ENCODE measurements at places on chromosomes 5 and 9. TPM values are rescaled to one million over a fixed set of nuclear protein-coding genes. Genes with fewer than 3 reads are reported as not detected.

DNA sequence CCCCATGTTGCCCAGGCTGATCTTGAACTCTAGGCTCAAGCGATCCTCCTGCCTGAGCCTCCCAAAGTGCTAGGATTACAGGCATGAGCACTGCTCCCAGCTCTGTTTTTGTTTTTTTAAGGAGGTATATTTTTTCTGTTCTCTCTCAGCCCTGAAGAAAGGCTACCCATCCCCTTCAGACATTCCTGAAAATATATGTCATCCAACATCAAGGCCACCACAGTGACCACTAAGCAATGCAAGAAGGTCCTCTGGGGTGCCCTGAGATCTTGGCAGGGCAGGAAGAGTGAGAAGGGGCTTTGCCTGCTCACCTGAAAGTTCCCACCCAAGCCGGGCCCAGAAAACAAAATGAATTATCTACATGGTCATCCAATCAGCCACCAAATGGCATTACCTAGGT is 47.8 kb upstream of the IL17B start:
- DNase-seq = no peak
- H3K27ac ChIP-seq = no peak overlapping the region
- no peak overlapping the region for H3K4me3 ChIP-seq
- H3K27me3 ChIP-seq = no peaks in the 10 kb centered on the region

- peak overlapping the region; percentile 67 for H3K27ac ChIP-seq
- H3K27me3 ChIP-seq = no peaks in the 10 kb centered on the region
- DNase-seq = no peak
- H3K4me1 ChIP-seq = peaks cover 53% of the 10 kb centered on the region
- H3K36me3 ChIP-seq = peaks cover 31% of the 10 kb centered on the region
Measured at GRCh38 chr5:178231539-178232123, 971 bp downstream of the PHYKPL start.

GRCh38 chr5:33832404-33833236 is 59.2 kb downstream of the ADAMTS12 start:
- no peak for DNase-seq
- no peaks in the 10 kb centered on the region for H3K36me3 ChIP-seq

GRCh38 chr9:126938327-126938726 is 23.7 kb downstream of the RALGPS1 start:
- no peak overlapping the region for H3K4me3 ChIP-seq
- no peaks in the 10 kb centered on the region for H3K27me3 ChIP-seq
- no peak for DNase-seq
- no peaks in the 10 kb centered on the region for H3K36me3 ChIP-seq

DNA sequence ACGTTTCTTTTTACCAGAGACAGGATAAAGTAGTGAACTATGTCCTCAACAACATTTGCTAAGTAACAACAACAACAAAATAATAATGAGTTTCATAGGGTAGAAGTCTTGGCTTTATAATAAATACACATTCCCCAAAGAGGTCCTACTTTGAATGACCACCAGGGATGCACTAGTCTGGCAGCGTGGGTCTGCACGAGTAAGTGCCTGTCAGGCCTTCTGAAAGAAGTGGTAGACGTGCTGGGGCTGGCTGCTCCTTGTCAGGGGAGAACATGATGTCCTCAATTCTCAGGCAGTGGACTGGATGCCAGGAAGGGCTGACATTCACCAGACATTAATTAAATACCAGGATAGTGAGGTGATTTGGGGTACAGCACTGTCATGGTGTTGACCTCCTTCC is 331.1 kb downstream of the TMEM38B start:
- DNase-seq = no peak
- no peaks in the 10 kb centered on the region for H3K36me3 ChIP-seq
- H3K4me1 ChIP-seq = no peaks in the 10 kb centered on the region
- no peak overlapping the region for H3K4me3 ChIP-seq
- no peaks in the 10 kb centered on the region for H3K27me3 ChIP-seq

DNA sequence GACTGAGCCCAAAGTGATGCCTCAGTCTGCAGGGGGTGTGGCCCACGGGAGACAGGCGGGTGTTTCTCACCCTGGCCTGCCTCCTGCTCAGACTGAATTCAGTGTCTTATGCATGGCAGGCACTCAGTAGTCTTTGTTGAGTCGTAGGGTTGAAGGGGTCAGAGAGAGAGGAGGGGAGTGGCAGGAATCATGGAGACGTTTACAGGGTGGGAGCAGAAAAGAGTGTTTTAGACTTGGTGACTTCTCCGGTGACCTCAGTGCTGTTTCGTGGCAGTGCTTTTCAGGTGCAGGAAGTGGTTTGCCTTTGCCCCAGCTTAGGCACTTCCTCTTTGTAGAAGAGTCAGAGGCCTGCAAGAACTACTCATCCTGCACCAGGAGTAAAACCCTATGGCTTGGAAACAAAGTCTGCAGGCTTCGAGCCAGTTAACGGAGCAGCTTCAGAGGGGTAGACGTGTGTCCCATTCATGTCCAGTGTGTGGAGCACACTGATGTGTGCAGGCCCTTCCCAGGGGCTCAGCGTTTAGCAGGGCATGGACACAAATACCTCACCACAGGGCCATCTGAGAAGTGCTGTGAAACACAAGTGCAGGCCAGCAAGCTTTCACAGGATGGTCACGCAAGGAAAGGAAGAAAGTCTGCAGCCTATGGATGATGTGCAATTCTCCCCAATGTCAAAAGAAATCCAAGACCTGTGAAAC is 24.5 kb upstream of the SEMA4D start:
- DNase-seq = peak; percentile 59
- peaks cover 93% of the 10 kb centered on the region for H3K4me1 ChIP-seq
- no peak overlapping the region for H3K4me3 ChIP-seq
- H3K36me3 ChIP-seq = no peaks in the 10 kb centered on the region
- H3K27ac ChIP-seq = peak overlapping the region; percentile 83
- no peaks in the 10 kb centered on the region for H3K27me3 ChIP-seq

- H3K4me3 ChIP-seq = no peak overlapping the region
- no peaks in the 10 kb centered on the region for H3K27me3 ChIP-seq
- H3K27ac ChIP-seq = no peak overlapping the region
- no peaks in the 10 kb centered on the region for H3K4me1 ChIP-seq
Measured at GRCh38 chr5:52339285-52339684, 448.4 kb upstream of the ITGA1 start.

GRCh38 chr9:135296735-135297455 is 182.7 kb upstream of the PPP1R26 start:
- H3K27ac ChIP-seq = no peak overlapping the region
- no peaks in the 10 kb centered on the region for H3K36me3 ChIP-seq
- no peak overlapping the region for H3K4me3 ChIP-seq

DNA sequence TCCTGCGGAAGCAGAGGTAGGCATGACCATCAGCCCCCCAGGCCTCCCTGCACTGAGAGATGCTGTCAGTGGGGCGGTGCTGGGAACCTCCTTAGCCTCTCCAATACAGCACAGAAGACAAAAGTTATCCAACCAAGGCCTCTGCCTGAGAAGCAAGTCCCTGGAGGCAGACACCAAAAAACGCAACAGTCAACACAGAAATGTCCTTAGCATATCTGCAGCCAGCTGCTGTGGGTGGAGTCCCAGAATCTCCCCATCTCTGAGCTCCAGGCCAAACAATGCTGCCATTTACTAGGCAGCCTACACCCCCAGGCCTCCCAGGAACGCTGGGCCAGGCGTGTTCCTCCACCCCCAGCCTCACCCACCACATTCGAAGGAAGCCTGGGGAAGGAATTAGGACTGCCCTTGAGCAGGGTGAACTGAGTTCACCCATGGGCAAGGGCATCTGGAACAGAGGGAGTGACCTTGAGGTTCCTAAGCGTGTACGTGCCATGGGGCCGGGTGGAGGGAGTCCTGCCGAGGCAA is 43.7 kb downstream of the STK10 start:
- H3K4me3 ChIP-seq = no peak overlapping the region
- peaks cover 81% of the 10 kb centered on the region for H3K4me1 ChIP-seq
- H3K36me3 ChIP-seq = peaks cover 39% of the 10 kb centered on the region
- H3K27me3 ChIP-seq = no peaks in the 10 kb centered on the region
- no peak for DNase-seq

GRCh38 chr9:123614306-123615263 is 258.6 kb downstream of the CRB2 start:
- peaks cover 7% of the 10 kb centered on the region for H3K4me1 ChIP-seq
- H3K36me3 ChIP-seq = peaks cover 2% of the 10 kb centered on the region
- H3K4me3 ChIP-seq = no peak overlapping the region
- H3K27me3 ChIP-seq = no peaks in the 10 kb centered on the region
- H3K27ac ChIP-seq = no peak overlapping the region

DNA sequence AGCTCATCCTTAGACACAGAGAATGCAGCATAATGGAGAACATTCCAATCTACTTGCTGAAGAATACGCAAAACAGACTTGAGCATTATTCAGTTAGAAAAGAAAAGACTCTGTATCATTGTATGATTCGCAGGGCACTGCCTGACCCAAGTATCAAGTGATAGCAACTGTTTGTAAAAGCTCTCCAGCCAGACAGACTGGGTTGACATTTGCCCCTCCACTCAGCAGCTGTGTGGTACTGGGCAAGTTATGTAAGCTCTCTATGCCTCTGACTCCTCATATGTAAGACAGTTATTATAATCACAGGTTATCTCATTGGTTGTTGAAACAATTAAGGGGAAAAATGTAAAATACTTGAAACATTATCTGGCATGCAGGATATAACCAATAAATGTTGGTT is 505.0 kb downstream of the ELAVL2 start:
- no peaks in the 10 kb centered on the region for H3K27me3 ChIP-seq
- no peak overlapping the region for H3K27ac ChIP-seq
- H3K4me3 ChIP-seq = no peak overlapping the region
- DNase-seq = no peak
- H3K36me3 ChIP-seq = no peaks in the 10 kb centered on the region

GRCh38 chr5:123549256-123549904 is 37.4 kb downstream of the CSNK1G3 start:
- no peak overlapping the region for H3K4me3 ChIP-seq
- peaks cover 20% of the 10 kb centered on the region for H3K4me1 ChIP-seq
- H3K27ac ChIP-seq = peak overlapping the region; percentile 88

DNA sequence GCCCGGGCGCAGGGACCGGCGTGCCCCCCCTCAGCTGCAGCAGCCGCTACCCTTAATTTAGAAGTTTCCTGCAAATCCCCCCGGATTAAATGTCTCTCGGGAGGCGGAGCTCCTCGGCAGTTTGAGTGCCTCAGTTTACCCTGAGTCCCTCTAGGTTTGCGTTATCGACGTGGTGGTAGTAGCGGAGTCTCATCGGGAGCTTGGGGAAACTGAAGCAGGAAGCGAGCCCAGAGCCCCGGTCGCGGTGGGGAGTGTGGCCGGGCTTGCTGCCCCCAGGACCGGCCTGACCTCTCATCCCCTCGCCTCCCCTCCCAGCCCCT is 529 bp upstream of the TPM2 start:
- H3K4me1 ChIP-seq = peaks cover 17% of the 10 kb centered on the region
- no peaks in the 10 kb centered on the region for H3K27me3 ChIP-seq
- H3K27ac ChIP-seq = no peak overlapping the region
- peaks cover under 1% of the 10 kb centered on the region for H3K36me3 ChIP-seq

- H3K4me3 ChIP-seq = no peak overlapping the region
- no peaks in the 10 kb centered on the region for H3K27me3 ChIP-seq
- no peaks in the 10 kb centered on the region for H3K36me3 ChIP-seq
- H3K27ac ChIP-seq = no peak overlapping the region
Measured at GRCh38 chr5:42390115-42390514, 33.1 kb upstream of the GHR start.

DNA sequence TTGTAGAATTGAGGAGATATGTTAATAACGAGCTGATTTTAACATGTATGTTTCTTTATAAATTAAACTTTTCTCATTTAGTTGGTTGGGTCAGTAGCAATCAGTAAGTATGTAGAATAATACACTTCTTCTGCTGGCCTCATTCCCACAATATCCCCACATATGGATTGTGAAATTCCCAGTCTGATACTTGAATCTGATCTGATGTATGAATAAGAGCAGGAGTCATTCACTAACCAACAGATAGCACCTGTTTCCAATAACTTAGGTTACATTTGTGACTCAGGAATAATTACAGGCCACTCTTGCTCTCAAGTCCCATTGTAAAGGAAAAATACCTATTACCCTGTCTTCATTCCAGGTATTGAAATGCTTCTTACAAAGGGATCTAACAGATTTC is 23.9 kb downstream of the SLC36A1 start:
- H3K4me1 ChIP-seq = no peaks in the 10 kb centered on the region
- peaks cover 25% of the 10 kb centered on the region for H3K36me3 ChIP-seq

DNA sequence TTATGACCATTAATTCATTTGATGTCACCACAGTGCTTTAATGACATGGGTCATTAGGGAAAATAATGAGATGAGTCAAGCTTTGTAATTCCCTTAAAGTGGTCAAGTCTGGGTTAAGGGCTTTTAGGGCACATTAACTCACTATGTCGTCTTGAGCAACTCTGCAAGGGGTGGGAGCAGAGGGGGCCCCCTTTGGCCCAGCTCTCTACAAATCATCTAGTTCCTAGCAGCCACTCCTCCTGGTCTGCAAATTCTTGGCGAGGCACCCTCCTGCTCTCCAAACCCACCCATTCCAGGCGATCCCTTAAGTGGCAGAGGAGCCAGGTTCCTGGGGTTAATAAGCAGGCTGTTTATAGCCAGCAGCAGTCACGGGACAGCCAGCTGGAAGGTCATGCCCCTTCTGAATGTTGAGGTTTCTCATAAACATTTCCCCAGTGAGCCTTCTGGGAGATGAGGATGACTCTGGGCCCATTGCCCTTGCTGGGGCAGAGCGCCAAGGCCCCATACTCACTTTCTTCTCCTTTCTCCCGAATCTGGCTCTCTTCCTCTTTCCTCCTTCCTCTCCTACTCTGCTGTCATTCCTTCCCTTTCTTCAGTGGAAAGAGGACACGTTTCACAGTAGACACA is 14.3 kb upstream of the GPX3 start:
- H3K4me3 ChIP-seq = no peak overlapping the region
- H3K4me1 ChIP-seq = no peaks in the 10 kb centered on the region
- no peak for DNase-seq
- no peak overlapping the region for H3K27ac ChIP-seq

GRCh38 chr5:86626149-86626548 is 8.4 kb downstream of the COX7C start:
- DNase-seq = no peak
- no peaks in the 10 kb centered on the region for H3K4me1 ChIP-seq
- no peak overlapping the region for H3K4me3 ChIP-seq
- no peak overlapping the region for H3K27ac ChIP-seq
- H3K27me3 ChIP-seq = peaks cover 17% of the 10 kb centered on the region
- peaks cover 16% of the 10 kb centered on the region for H3K36me3 ChIP-seq

- no peak overlapping the region for H3K4me3 ChIP-seq
- H3K27me3 ChIP-seq = no peaks in the 10 kb centered on the region
- H3K4me1 ChIP-seq = no peaks in the 10 kb centered on the region
- no peak overlapping the region for H3K27ac ChIP-seq
- DNase-seq = no peak
- H3K36me3 ChIP-seq = peaks cover 2% of the 10 kb centered on the region
Measured at GRCh38 chr5:83204651-83205050, 127.3 kb downstream of the XRCC4 start.

GRCh38 chr9:27310582-27310981 is 13.6 kb upstream of the EQTN start:
- H3K36me3 ChIP-seq = no peaks in the 10 kb centered on the region
- DNase-seq = no peak
- H3K27me3 ChIP-seq = no peaks in the 10 kb centered on the region
- no peaks in the 10 kb centered on the region for H3K4me1 ChIP-seq

- no peaks in the 10 kb centered on the region for H3K27me3 ChIP-seq
- peaks cover 3% of the 10 kb centered on the region for H3K4me1 ChIP-seq
- H3K36me3 ChIP-seq = no peaks in the 10 kb centered on the region
- no peak overlapping the region for H3K27ac ChIP-seq
Measured at GRCh38 chr5:32505756-32506155, 61.2 kb upstream of the ZFR start.

GRCh38 chr9:91680106-91680505 is 256.5 kb upstream of the NFIL3 start:
- no peak for DNase-seq
- no peak overlapping the region for H3K27ac ChIP-seq
- H3K4me1 ChIP-seq = peaks cover 7% of the 10 kb centered on the region
- H3K36me3 ChIP-seq = no peaks in the 10 kb centered on the region

The MEIKIN gene
- not detected for total RNA-seq

The CDC25C gene
- not detected for total RNA-seq

The STC2 gene
- not detected for total RNA-seq

The GPR150 gene
- total RNA-seq = 0.89 TPM

The MSX2 gene
- total RNA-seq = not detected

The NEUROG1 gene
- not detected for total RNA-seq

The PTGR1 gene
- not detected for total RNA-seq
